ENCODE measurements at places on chromosomes 7 and 10.

- no peak for DNase-seq
Measured at GRCh38 chr10:8095959-8096358, 41.5 kb downstream of the GATA3 start.

GRCh38 chr7:55439627-55440026, 74.5 kb downstream of the LANCL2 start:
- no peak for DNase-seq

GRCh38 chr7:158811461-158811860, 17.8 kb downstream of the ESYT2 start:
- DNase-seq = peak; percentile 61

GRCh38 chr10:1153251-1153763, 97.1 kb downstream of the WDR37 start:
- DNase-seq = no peak

GRCh38 chr7:112970771-112971170, 115.9 kb downstream of the GPR85 start:
- no peak for DNase-seq

DNA sequence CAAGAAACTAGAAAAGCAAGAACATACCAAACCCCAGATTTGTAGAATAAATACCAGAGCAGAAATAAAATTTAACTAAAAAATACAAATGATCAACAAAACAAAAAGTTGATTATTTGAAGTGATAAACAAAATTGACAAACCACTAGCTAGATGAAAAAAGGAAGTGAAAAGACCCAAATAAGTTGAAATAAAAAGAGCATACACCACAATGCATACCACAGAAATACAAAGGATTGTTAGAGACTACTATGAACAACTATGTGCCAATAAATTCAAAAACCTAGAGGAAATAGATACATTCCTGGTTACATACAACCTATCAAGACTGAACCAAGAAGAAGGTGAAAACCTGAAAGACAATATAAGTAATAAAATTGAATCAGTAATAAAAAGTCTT, 333.4 kb downstream of the SH2D4B start:
- DNase-seq = no peak

DNA sequence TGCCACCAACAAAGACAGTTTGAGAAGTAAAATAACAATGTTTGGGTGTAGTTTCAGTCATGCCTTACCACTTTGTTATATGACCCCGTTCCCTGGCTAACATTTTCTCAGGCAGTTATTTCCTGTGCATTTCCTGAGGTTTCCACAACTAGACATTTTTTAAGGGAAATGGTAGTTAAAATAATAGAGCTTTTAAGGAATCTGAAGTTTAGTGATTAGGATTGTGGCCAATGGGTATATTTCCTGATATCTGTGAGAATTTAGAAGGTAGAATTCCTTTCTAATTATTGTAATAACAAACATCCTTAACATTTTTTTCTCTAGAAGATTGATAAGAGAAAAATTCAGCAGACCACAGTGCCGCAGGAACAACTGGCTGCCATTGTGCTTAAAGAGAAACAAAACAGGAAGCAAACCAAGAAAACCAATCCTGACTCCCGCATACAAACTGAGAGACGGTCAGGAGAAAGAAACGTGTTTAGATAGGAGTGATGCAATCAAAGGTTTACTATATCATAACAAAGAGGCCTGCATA, 193.6 kb downstream of the MBL2 start:
- DNase-seq = no peak
